ENCODE measurements at places on chromosomes 4 and X. TPM values are rescaled to one million over a fixed set of nuclear protein-coding genes. Genes with fewer than 3 reads are reported as not detected.

GRCh38 chrX:132671229-132671641, 182.4 kb upstream of the MBNL3 start:
- no peak for DNase-seq

- no peak for DNase-seq
Observed at GRCh38 chr4:54395013-54395527, 166.0 kb downstream of the PDGFRA start.

- no peak for DNase-seq
Observed at GRCh38 chr4:11418610-11419009, 10.1 kb downstream of the HS3ST1 start.

GRCh38 chrX:150902434-150903109, 4.1 kb upstream of the CD99L2 start:
- DNase-seq = no peak

GRCh38 chrX:16953606-16954211, 7.3 kb downstream of the REPS2 start:
- DNase-seq = no peak

DNA sequence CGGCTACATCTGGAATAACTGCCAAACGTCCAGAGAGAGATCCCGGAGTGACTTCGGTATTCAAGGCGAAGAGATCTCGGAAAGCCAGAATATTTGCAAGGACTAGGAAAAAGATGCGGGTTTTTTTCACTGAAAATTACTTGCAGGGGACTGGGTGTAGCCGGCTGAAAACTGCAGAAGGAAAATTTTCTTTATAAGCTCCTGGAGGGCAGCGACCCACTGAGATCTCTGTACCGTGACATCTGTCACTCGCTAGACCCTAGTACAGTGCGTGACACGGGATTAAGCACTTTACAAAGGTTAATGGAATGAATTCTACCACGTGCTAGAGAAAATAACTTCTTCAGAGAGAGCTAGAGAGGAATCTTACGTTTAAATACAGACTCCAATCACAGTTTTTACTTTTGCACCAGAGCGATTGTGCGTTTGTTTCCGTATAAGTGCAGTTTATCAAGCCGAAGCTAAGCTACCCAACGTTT, 1.1 kb upstream of the LCORL start:
- DNase-seq = no peak

- no peak for DNase-seq
Observed at GRCh38 chr4:103773691-103774231, 54.0 kb upstream of the TACR3 start.

DNA sequence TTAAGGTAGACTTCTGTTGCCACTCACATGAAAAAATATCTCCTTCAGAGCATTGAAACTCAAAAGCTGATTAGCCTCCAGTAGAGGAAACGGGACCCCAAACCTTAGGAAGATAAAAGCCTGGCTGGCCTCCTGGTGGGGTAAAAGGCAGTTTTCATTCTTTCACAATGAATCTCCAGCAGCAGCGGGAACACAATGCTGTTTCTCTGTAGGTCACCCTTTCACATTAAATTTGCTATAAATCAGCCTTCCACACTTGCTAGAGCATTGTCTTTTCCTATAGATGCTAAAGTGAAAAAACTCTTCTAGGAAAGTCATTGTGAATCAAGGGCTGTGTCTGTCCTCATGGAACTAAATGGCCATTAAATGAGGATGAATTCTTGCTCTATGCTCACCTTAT, 207.3 kb upstream of the MAGEB2 start:
- no peak for DNase-seq

GRCh38 chr4:145720656-145721055, 40.7 kb downstream of the C4orf51 start:
- DNase-seq = no peak

GRCh38 chr4:150141756-150142155, 63.5 kb downstream of the DCLK2 start:
- no peak for DNase-seq

- DNase-seq = no peak
Observed at GRCh38 chr4:46249516-46249915, 125.7 kb upstream of the GABRG1 start.

DNA sequence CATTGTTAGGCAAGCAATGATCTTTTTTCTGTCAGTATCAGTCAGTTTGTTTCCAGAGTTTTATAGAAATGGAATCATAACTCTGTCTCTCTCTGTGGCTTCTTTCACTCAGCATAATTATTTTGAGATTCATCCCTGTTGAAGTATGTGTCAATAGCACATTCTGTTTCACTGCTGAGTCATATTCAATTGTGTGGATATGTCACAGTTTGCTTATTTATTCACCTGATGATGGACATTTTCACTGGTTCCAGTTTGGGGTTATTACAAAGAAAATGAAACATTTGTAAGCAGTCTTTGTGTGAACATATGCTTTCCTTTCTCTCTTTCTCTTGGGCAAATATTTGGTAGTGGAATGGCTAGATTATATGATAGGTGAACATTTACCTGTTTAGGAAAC, 10.2 kb upstream of the ZNF718 start:
- no peak for DNase-seq

DNA sequence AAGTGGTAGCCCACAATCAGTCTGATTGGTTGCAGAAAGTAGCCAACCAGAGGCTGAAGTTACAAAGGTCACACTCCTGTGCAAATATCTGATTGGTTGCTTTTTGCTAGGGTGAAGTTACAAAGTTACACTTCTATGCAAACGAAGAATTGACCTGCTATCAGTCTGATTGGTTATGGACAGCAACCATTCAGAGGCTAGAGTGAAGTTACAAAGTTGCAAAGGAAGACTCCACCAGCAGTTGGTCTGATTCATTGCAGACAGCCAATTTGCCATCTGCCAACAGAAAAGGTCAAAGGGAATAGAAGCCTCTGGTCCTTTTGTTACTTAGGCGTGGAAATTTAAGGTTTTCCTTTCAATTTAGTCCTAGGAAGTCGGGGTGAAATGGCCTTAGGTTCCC, 377.7 kb downstream of the PRDM5 start:
- DNase-seq = no peak

DNA sequence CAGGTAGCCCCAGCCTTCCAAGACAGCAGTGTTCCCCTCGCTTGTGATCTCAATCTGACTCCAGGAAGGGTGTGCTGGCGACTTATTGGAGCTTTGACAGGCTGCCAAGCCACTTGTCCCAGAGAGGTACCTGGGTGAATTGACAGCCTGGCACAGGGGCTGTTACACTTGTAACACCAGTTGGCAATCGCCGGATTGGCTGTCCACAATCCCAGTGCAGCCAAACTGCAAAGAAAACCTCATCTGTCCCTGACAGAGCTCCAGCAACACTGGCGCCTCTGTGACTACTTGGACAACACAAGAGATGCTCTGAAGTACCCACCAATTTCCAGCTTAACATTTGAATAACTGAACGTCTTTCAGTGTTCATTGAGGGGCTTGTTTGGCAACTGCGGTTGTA, 76.8 kb upstream of the PRPS1 start:
- no peak for DNase-seq

GRCh38 chr4:78772526-78773091, 3.5 kb upstream of the BMP2K start:
- no peak for DNase-seq

DNA sequence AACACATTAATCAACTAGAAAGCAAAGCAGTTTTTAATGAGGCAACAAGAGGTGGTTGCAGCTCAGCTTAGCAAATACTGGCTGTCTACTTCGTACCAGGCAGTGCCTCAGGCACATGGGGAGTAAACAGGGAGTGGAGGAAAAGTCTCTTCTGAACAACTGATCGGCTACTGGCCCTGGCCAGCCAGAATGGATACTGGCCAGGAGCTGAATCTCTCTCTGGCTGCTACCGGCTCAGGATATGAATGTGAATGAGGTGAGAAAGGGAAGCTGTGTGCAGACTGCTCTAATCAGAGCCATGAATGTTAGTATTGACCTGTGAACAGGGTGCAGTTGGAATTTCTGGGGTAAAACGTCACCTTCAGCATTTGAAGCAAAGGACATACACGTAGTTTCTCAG, 77.3 kb downstream of the STK32B start:
- DNase-seq = no peak

GRCh38 chrX:78102091-78102490, 2.0 kb upstream of the PGK1 start:
- DNase-seq = no peak

GRCh38 chrX:13232484-13232883, 87.4 kb downstream of the ATXN3L start:
- DNase-seq = no peak

- DNase-seq = no peak
Observed at GRCh38 chr4:154344686-154345085, 146.9 kb downstream of the DCHS2 start.

DNA sequence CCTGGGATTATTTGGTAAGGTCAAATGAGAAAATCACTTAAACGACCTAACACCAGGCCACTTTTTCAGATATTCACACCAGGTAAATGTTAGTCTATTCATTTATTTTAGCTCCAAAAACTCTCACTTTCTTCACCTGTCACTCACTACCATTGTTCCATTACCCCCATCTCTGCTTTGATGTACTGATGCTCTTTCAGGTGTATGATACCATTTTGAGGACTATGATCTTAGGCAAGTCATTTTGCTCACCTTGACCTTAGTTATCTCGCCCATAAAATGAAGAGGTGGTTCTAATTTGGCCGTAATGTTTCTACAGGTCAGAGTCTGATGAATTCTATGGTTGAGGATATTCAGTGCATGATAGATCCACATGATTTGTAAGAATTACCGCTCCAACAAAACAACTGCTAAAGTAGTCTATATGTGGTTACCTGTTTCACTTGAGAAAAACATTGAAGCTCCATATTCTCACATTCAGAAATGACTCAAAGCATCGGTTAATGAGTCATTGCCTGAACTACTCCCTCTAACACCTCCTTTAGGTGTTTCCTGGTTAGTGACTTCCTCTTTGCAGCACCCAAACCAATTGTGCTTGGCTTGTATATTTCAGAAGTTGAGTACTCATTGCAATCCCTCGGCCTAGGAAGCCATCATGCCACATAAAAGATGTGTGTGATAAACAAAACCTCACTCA, 4.5 kb downstream of the DTHD1 start:
- no peak for DNase-seq

GRCh38 chrX:40100141-40100536, 2.4 kb upstream of the BCOR start:
- DNase-seq = no peak

DNA sequence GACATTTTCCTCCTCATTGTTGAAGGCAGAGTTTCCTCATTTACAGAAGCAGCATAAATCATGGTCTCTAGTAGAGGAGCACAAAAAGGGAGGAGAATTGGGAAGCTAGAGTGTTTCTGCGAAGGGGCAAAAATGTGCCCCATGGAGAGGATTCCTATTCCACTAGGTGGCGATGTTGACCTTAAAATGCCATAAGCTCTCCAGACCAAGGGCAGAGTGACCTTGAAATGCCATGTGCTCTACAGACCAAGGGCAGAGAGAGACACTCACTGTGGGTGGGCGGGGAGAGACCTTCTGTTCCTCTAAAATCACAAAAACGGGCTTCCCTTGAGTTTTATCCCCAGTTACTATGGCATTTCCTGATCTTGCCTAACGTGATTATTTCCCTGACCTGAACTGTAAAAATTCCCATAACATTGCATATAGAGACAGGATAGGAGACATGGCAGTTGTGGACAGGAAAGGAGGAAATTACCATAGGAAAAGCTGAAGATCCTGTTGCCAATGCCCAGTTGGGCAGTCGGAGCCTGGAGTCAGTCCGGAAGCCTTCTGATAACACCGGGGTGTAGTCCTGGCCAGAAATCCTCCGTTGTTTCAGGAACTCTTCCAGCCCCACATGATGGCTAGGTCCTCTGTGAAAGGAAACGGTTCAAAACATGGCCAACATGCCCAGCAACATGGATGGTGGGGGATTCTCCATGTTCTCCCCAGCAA, 567.7 kb downstream of the MAGEB5 start:
- DNase-seq = no peak

GRCh38 chr4:76188149-76188548, 25.5 kb downstream of the SCARB2 start:
- no peak for DNase-seq

DNA sequence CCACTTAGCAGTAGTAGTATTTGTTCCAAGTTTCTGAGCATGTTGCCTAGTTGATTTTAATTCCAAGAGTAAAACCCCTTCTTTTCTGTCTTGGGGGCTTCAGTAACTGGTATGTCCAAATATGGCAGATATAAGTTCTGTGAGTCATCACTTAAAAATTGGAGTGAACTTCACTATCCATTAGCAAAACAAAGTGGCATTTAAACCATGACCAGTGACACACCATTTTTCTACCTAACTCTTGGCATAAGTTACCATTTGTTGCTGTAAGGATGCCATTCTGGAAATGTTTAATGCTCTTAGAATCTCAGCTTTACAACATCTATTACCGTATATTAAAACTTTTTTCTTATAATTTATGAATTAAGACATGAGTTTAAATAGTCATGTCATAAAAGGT, 102.0 kb downstream of the CBR4 start:
- DNase-seq = no peak

GRCh38 chr4:184021389-184021788, 116.3 kb downstream of the STOX2 start:
- DNase-seq = no peak

DNA sequence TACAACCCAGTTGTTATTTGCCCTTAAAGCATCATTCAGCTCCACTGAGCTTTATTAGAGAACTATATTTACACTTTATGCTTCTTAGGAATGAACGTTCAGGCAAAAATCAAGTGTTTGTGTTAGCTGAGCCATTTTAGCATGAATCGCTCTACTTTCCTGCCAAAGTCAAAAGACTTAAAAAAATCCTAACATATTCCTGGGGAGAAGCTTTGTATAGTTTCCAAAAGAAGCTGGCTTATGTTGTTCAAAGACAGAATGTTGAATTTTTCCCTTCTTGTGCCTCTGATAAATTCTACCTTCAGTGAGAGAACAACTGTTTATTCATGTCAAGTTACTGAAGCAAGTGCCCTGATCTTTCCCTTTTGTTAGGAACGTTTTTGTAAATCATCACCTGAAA, 771.5 kb upstream of the HS3ST1 start:
- DNase-seq = no peak

Gene RAB33A
- 0.24 TPM for total RNA-seq

Gene GAGE12F
- not detected for total RNA-seq

Gene TMPRSS11E
- not detected for total RNA-seq

Gene FAT4
- total RNA-seq = 14.2 TPM

Gene PABPC5
- 7.1 TPM for total RNA-seq

Gene TLR7
- 0.46 TPM for total RNA-seq

Gene F8A2
- total RNA-seq = not detected

Gene IDH3G
- total RNA-seq = 54.7 TPM

Gene MGARP
- total RNA-seq = 20.1 TPM

Gene PNMA6F
- not detected for total RNA-seq

Gene SLC9A7
- 7.9 TPM for total RNA-seq

Data from ovary (tissue), 10 donors.